Stimulated activated CD4-positive, alpha-beta T cell treated with anti-CD3 and anti-CD28 coated beads, Interleukin-1b, Interleukin-23, amount 100 ng/mL, for 48 hours (primary cell): ENCODE measurements at places on chromosomes 7 and 10.

DNA sequence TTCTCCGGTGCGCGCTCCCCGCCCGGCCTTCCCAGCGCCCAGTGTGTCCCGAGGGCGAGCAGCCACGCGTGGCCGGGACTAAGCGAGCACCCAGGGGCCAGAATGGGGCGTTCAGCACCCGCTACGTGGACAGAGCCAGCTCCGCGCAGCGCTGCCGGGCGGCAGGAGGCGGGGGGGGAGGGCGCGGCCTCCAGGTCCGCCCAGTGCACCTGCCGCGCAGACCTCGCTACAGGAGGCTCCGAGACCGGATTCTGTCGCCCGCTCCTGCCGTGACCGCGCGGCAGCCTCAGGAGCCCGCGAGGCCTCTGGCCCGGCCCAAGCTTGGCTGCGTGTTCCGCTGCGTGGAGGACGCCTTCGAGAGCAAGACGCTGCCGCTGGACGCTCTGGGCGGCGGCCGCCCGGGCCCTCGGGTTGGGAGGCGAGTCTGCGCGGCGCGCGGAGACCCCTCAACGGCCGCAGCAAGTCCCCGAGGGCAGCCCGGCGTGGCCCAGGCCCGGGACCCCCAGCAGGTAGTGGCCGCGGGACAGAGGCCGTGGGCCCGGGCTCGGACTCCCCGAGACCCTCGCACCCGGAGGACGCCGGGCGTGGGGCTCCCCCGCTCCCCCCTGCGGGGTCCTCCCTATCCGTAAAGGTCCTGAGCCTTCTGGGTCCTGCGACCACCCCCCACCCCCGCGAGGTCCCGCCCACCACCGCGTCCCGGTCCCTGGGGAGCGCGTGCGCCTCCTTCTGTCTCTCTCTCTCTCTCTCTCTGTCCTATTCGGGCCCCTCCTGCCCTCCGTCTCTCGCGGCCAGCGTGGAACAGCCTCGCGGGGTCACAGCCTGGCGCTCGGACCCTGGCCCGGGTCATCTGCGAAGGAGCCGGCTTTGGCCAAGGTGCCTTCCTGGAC lies 904 bp upstream of the DPYSL4 start:
- peak; percentile 61 for DNase-seq

- no peak for DNase-seq
Observed at GRCh38 chr10:34464591-34464990, 350.5 kb downstream of the PARD3 start.

DNA sequence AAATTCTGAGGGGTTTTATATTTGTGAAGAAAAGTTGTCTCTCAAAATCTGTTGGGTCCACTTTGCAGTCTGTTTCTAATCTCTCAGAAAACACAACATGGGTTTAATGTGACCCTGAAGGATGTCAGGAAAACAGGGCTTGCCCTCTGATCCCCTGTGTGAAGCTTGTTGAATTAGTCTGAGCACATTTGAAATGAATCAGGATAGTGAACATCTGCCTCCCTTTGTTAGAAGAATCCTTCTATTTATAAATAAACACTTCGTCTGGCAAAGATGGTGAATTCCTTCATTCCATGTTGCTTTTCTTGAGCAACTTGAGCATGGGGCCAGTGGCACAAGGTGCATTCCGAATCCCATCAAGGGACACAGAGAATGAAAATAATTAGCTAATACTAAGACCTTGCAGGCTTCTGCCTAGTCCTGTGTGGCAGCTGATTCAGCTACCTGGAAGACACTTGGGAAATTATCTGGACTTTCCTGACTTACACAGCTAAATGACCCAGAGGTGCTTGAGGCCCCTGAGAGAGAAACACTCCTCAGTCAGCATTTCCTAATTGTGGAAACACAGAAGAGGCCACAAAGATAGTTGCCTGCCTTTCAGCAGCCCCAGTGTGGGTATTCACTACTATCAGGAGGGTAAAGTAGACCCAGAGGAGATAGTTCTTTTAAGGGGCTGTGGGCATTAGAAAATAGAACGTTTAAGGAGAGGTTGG lies 305.5 kb downstream of the C7orf25 start:
- DNase-seq: no peak

DNA sequence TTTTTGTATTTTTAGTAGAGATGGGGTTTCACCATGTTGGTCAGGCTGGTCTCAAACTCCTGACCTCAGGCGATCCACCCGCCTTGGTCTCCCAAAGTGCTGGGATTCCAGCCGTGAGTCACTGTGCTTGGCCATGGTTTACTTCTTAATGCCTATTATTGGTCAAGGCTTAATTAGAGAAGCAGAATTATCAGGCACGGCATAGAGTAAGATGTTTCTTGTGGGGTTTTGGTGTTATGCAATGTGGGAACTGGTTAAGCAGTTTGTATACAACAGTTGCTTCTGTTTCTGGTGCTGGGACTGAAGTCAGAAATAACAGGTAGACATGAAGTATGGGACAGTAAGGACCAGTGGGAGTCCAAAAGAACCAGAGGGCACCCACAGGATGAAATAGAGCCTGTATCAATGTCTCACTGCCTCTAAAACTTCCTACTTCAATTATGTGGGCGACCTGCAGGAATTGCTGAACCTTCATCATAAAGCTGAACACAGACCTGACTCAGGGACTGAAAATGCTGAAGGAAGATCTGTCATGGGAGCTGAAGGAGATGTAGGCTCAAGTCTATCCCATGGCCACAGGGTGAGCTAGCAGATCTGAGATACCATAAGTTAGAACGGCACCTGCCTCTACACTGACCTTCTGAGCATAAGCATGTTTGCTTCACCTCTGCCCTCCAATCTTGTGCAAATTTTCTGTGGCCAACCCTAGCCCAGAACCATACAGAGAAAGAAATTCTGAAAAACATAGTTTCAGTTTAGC lies 38.3 kb upstream of the VCL start:
- no peak for DNase-seq

DNA sequence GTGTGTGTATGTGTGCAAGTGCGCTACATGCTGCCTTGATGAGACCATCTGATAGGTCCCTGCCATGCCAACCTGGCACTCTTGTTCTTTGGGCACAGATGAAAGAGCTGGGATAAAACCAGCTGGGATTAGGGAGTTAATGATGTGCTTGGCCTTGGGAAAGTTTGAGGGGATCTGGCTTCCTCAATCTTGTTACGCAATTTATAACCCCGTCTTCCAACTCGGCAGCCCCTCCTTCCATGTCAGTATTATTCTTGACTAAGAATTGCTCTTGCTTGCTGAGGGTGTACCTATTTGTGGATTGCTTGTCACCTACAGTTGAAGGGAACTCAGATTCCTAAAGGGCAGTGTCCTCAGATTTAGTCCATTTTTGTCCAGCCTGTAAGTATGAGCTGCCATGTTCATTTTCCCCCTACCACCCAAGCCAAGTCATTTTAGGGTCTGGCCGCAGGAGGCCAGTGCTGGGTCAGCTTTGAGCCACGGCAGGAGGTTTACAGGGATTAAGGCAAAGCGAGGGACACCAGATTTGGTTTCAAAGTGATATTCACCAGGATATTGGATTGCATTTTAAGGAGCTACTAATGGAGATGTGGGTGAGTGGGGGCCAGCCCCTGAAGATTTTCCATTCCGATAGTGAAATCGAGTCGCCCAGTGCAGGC lies 34.1 kb upstream of the KCNMA1 start:
- no peak for DNase-seq

DNA sequence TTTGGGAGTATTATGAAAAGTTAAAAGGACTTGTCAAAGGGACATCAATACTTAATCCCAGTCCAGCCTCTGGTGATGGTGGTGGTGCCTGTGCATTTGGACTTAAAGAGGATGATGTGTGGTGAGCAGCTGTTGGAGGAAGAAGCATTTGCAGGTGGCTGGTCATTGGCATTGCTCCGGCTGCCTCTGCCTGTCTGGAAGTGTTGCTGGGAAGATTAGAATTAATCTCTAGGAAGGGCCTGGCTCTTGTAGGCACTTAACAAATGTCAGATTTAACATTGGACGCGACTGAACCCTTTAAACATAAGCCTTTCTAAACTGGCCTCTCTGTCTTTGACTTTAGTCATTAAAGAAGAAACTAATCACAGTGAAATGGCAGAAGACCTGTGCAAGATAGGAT lies 58.8 kb downstream of the FIGNL1 start:
- no peak for DNase-seq
